T1000 (cell line): ENCODE measurements at places on chromosomes 16 and 17.

GRCh38 chr17:78010759-78011158, 52.3 kb downstream of the TNRC6C start:
- no peak for DNase-seq

DNA sequence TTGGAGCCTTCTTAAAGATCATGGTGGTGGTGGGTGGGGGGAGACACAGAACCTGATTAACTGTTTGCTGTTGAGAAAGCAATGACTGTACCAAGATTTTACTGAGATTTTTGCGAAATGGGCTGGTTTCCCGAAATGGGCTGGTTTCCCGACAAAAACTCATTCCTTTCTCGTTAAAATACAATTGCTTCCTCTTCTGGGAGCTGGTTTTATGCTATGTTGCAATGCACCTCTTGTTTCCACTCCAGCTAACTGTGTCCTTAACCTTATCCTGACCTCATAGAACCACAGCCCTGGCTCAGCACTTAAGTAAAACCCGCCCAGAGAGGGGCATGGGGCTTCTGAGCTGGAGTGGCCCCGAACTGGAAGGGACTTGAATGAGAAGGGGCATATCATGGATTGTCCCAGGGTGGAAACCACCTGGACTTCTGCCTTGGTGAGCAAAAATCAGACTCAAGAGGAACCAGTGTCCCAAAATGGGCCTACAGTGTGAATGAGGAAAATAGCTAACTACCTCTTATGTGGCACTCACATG, 20.9 kb downstream of the FAM20A start:
- DNase-seq: no peak

DNA sequence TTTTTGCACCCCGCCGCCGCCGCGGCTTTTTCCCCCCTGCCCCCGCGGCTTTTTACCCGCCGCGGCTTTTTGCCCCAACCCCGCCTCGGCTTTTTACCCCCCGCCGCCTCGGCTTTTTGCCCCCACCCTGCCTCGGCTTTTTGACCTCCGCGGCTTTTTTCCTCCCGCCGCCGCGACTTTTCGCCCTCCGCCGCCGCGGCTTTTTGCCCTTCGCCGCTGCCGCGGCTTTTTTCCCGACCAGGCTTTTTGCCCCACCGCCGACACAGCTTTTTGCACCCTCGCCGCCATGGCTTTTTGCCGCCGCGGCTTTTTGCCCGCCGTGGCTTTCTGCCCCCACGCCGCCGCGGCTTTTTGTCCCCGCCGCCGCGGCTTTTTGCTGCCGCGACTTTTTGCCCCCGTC, 137.0 kb upstream of the TP53TG3D start:
- DNase-seq: no peak

DNA sequence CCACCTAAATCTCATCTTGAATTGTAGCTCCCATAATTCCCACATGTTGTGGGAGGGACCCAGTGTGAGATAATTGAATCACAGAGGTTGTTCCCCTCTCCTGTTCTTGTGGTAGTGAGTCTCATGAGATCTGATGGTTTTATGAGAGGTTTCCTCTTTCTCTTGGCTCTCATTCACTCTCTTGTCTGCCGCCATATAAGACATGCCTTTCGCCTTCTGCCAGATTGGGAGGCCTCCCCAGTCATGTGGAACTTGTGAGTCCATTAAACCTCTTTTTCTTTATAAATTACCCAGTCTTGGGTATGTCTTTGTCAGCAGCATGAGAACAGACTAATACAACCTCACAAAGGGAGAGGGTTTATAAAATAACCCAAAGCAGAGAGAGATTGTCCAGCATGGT, 367.4 kb downstream of the SNX29 start:
- DNase-seq: no peak

GRCh38 chr16:85502357-85502756, 110.8 kb upstream of the GSE1 start:
- no peak for DNase-seq

GRCh38 chr17:61002316-61002736, 324.7 kb downstream of the BCAS3 start:
- DNase-seq: no peak

DNA sequence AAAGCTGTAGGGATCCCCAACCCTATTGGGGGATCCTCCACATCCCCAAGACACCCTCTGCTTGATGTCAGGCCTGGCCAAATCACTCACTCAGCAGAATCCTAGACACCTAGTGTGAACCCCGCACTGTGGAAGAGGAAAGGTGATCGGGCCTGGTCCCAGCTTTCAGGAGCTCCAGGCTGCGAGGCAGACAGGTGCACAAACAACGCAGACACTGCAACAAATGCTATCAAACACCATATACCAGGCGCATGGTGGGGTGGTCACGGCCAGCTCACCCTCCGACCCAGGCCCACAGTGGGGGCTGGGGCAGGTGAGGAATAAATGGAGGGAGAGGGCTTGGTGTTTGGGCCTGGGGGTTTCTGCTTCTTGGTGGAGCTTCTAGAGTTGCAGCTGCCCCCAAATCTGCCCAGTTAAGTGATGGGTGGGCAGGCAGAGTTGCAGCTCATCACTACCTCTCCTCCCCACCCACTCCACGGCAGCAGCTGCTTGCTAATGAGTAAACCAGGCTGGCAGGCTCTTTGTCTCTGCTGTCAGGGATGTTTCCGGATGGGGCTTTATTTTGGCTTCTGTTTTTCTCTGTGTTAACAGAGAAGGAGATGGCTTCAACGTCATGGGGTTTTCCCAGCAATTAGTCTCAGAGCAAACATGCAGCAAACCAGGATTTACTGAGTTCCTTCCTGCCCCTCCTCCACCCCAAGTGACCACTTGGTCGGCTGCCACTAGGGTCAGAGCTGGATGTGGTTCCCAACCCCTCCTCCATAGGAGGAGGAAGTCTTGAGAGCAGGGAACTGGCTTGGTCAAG, 46.6 kb downstream of the PECAM1 start:
- DNase-seq: no peak

DNA sequence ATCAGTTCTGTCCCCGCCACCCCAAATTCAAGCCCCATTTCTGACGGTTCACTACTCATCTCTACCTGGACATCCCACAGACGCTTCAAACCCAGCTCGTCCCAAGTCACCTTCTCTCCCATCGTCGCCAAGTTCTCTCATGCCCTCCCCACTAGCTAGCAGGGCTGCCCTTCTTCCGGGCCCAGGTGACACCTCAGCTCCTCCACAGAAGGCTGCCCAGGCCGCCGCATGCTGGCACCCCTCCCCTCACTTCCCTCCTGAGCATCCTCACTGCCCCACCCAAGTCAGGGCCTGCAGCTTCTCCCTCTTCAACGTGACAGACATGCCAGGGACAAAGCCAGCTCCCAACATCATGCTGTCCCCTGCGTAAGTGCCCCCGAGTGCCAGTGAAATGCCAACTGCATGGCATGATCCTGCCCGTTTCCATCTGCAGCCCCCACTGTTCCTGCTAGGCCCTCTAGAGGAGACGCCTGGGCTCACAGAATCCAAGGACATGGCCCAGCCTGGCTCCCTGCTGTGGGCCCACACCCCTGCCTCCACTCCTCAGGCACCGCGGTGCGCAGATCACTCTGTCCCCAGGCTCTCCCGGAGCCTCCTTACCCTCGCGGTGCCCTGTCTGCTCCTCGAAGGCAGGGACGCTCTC, 5.9 kb downstream of the CYB561 start:
- DNase-seq: no peak

DNA sequence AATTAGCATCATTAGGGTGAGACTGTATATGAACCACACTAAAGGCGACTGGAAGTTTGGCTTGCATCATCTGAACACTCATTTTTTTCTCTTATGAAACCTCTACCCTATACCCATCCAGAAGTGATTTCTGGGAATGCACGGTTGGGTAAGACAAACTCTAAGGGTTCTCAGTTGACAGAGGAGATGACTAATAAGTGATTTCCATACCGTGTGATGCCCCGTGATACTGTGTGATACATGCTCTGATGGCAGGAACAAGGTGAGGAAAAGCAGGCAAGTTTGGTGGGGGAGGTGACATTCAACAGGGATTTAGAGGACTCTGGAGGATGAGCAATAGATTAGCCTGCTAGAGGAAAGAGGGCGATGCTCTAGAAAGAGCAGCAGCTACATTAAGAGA, 156.4 kb upstream of the CCL2 start:
- no peak for DNase-seq

GRCh38 chr17:36978810-36979564, 30.2 kb downstream of the AATF start:
- no peak for DNase-seq

DNA sequence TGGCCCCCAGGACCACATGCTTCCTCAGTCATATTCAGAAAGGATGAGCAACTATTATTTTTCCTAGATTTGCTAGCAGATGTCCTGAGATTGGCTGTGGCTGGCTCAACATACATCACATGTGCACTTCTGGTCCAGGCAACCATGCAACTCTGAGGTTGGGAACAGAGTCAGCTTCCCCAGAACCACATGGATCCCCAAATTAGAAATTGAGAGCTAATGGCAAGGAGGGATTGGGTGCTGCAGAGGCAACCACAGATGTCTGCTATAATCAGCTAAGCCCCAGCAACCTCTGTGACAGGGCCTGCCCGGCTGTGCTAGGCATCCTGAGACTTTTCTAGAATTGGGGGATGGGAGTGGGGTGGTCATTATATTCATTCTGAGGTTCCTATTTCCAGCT, 33.8 kb upstream of the CLEC18A start:
- DNase-seq: no peak

DNA sequence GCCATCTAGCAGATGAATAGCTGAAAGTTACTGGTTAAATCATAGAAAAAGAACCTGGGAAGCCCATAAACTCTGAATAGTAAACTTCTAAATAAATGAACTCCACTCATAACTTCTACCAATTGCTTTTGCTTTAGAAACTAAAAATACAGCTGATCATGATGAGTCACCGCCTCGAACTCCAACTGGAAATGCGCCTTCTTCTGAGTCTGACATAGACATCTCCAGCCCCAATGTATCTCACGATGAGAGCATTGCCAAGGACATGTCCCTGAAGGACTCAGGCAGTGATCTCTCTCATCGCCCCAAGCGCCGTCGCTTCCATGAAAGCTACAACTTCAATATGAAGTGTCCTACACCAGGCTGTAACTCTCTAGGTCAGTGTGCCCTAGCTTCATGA, 9.7 kb downstream of the KAT7 start:
- DNase-seq: no peak

- no peak for DNase-seq
Measured at GRCh38 chr17:14330492-14330962, 29.6 kb downstream of the HS3ST3B1 start.

DNA sequence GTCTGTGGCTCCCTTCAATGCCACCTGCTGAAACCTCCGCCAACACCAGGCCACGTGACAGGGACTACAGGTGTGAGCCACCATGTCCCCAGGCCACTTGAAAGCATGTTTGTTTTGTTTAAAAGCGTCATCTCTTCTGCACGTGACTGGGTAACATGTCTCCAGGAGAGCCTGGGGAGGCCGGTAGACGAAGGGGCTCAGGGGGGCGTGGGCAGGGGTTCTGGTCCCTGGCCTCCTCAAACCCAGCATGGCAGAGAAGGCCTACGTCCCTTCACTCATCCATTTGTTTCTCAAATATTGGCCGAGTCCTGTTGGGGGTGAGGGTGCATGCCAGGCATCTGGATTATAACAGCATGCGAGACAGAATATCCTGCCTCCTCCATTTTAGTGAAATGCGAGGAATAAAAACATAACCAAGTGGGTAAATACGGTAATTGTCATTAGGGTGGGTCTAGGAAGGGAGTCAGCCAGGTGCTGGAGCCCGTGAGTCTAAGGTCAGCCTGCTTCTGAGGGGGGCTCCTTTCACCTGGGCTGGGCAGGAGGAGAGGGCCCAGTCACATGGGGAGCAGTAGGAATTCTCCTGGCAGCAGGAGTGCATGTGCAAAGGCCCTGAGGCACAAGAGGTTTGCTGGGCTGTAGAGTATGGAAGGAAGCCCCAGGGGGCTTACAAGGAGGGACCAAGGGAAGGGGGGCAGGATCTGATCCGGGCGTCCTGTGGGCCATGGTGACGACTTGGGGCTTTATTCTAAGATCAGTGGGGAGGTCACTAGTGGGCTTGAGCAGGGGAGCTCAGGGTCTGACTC, 26.8 kb upstream of the CIBAR2 start:
- DNase-seq: no peak

DNA sequence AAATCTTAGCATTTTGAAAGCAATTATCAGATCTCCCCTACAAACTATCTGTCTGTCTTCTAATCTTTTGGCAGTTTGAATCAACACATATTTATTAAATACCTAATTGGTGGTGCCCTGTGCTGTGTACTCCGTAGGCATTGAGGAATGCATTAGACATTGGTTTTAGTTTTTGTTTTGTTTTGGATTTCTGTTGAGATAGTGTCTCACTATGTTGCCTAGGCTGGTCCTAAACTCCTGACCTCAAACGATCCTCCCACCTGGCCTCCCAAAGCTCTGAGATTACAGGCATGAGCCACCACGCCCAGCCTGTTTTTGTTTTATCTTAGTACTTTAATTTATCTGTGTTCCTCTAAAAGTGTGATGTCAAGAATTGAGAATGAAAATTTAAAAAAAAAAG, 124.8 kb upstream of the RBL2 start:
- DNase-seq: no peak

GRCh38 chr16:24336491-24336890, 80.4 kb downstream of the CACNG3 start:
- DNase-seq: no peak

DNA sequence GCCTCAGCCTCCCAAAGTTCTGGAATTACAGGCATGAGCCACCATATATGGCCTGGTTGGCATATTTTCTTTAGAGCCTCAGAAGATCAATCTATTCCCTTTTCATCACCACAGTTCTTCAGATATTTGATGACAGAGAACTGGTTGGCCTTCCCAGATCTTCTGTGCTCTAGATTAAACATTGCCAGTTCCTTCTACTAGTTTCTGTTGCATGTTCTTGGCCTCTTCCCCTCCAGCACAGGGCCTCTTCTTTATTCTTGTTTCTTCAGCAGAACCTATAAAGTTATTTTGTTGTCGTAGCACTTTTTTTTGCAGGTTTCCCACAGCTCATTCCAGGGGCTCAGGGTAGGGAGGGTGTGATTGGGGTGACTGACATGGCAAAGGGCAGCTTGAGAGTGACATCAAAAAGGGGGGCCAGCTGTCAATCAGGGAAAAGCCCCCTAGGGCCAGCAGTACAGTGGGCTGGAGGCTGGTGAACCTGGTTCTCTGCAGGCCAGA, 9.3 kb downstream of the CHD9 start:
- no peak for DNase-seq

DNA sequence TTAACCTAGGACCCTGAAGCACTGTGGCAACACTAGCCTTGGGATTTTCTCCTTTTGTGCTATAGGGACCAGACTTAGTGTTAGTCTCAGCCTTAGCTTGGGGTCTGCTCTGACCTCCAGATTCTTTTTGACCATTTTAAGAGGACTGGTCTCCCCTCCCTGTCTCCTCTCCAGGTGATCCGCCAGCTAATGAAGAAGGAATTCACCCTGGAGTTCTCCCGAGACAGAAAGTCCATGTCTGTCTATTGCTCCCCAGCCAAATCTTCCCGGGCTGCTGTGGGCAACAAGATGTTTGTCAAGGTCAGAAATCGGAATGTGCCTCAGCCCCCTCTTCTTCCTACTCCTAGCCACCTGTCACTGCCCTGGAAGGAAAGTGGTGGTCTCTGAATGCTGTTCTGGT, 19.5 kb downstream of the ATP2A1 start:
- no peak for DNase-seq

- DNase-seq: no peak
Measured at GRCh38 chr16:11089504-11090124, 145.2 kb downstream of the CLEC16A start.

GRCh38 chr16:70250748-70251628, 752 bp downstream of the EXOSC6 start:
- DNase-seq: no peak

GRCh38 chr17:39212841-39213480, 12.8 kb downstream of the STAC2 start:
- DNase-seq: no peak

GRCh38 chr17:9647014-9647413, 1.7 kb downstream of the USP43 start:
- no peak for DNase-seq
